ENCODE measurements at places on chromosomes 5 and 9.

- DNase-seq = peak; percentile 45
Measured at GRCh38 chr5:119166026-119166425, 95.1 kb downstream of the DMXL1 start.

DNA sequence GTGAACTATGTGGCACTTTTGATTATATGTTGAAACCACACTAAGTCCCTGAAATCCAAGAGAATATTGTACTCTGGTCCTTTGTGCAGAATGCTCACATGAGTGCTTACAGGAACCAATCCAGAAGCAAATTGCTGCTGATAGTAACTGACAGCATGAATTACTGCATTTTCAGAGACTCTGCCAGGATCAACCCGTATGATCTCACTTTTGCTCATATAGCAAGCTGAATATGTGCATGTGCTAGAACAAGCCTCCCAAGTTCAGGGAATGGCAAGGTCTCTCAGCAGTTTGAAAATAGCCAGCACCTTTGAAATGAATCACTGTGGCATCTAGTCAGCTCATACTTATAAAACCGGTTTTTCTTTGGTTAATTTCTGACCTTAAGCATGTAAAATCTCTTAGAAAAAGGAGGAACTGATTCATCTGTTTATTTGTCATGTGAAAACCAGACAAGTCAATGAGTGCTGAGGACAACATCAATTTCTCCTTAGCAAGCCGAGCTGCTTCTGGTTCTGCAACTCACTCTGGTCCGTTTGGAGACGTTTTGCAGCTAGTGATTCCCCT, 215.7 kb upstream of the ELL2 start:
- peak; percentile 67 for DNase-seq

- no peak for DNase-seq
Measured at GRCh38 chr5:143165049-143165880, 238.2 kb downstream of the NR3C1 start.

GRCh38 chr9:90002397-90003271, 397.8 kb downstream of the GADD45G start:
- no peak for DNase-seq

- no peak for DNase-seq
Measured at GRCh38 chr9:77464661-77465060, 183.5 kb downstream of the GNA14 start.

DNA sequence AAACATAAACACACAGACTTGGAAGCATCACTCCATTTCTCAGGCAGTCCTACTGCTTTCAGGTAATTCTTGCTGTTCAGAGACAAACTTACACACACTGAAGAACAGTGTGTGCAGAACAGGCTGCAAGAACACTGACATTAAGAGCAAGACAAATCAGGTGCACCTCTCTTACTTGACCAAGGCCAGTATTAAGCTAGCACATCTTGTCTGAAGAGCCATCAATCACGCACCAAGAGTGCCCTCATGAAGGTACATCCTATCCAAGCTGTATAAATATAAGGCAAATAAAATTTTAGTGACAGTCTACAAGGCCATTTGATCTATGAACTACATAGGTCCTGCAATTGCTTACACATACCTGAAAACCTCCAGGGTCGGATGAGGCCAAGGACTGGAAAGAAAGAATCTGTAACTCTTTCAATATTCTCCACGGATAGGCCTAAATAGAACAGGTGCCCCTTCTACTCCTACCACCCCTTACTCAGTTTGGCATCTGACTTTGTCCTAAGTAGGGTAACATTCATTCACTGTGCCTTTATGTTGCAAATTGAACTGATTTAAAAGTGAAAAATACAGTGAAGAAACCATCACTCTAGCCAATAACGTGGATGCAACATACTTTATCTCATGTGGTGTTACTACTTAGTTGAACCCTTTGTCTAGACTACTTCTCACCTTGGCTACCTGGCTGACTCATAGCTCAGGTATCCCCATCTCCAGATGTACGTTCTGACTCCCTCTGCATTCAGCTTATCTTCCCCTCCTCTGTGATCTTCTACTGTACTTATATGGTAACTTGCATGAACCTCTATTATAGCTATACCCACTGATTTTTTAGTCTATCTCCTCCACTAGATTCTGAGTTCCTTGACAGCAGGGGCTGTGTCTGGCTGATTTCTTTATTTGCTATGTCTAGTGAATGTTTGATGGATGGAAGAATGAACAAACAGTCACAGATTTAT, 256.3 kb downstream of the KIAA0825 start:
- no peak for DNase-seq

DNA sequence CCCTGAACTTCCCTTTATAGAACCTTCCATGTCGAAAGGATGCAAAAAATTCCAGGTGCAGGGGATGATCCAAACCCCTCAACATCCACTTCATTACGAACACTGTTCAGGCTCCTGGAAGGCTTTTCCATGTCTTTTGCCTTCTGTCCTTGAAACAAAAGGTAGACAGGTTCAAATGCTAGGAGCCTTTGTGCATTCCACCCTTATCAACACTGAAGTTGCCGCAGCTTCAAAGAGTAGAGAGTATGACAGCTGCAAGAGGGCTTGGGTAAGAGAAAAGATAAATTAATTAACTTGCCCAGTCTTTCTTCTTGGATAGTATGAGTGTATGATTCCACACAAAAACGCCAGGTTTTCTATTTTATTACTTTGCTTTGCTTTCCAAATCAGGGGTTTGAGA, 269.1 kb upstream of the MSX2 start:
- DNase-seq = no peak

DNA sequence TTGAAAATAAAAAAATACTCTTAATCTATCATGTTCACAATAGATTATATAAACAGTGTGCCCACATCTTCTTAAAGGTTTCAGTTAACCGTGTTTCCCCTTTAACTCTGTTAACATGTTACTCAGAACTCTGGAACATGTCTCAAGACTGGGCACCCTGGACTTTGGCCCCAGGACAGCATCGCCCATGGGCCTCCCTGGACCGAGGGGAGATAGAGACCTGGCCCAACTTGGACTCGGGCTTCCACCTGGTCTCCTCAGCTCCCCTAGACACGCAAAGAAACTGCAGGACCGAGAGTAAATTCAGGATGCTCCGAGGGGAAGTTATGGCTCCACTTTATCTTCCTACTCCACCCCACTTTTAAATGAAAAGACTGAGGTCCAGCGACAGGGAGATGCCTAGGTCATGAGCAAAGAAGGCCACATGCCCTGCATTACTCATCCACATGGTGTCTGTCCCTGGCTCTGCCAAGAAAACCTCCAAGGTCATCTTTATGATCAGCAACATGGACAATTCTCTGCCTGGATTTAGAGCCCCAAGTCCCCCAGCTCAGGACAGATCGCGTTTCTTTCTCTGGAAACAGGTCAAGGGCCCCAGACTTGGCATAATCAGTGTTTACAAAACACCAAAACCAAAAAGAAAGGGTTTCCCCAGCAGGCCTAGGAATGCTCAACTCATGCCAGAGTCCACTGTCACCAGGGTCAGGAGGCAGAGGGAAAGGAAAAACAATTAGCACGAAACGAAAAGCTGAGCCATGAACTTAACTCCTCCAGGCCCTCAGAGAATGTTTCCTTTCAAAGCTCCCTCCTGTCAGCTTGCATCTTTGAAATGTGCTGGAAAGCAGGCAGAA, 17.4 kb downstream of the GPX3 start:
- peak; percentile 80 for DNase-seq

DNA sequence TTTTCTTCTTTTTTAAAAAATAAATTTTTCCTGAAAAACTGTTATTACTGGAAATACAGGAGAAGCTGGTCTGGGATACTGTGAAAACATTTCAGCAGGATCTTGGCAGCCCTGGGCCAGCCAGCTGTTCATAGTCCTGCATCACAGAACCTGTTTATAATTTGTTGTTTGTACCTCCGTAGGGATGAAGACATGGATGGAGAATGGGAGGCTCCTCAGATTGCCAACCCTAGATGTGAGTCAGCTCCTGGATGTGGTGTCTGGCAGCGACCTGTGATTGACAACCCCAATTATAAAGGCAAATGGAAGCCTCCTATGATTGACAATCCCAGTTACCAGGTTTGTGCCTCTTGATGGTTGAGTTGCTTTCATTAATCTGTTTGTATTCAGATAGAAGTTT, 12.4 kb upstream of the MAML1 start:
- no peak for DNase-seq

- no peak for DNase-seq
Measured at GRCh38 chr5:124790301-124790894, 44.0 kb upstream of the ZNF608 start.

DNA sequence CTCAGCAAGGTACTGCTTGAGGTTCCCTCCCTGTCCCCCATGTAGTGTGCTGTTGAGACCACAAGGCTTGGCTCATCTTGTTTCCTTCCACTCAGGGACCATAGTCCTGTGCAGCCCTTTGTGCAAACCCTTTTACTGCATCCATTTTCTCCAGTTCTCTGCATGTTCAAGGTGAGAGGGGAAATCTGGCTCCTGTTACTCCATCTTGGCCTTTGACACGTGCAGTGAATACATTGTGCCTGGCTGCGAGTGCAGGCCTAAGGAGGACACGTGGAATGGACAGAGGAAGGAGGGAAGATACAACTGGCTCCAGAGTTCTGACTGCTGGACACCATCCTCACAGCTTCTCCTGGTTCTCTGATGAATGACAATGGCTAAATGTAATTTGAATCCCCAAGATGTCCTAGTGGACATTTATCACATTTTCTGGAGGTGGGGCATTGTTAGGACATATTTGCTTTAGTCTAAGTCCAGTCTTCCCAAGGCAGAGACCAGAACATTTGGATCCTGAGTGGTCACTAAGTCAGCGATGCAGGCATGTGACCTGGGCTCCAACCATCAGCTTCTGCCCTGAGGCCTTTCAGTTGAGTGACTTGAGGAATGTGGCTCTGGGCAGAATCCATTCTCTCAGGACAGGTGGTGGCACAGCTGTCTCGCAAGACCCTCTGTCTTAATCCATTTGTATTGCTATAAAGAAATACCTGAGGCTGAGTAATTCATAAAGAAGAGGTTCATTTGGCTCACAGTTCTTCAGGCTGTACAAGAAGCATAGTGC, 189.0 kb upstream of the DAP start:
- DNase-seq = no peak

- DNase-seq = peak; percentile 43
Measured at GRCh38 chr5:83802686-83803085, 82.0 kb upstream of the HAPLN1 start.

DNA sequence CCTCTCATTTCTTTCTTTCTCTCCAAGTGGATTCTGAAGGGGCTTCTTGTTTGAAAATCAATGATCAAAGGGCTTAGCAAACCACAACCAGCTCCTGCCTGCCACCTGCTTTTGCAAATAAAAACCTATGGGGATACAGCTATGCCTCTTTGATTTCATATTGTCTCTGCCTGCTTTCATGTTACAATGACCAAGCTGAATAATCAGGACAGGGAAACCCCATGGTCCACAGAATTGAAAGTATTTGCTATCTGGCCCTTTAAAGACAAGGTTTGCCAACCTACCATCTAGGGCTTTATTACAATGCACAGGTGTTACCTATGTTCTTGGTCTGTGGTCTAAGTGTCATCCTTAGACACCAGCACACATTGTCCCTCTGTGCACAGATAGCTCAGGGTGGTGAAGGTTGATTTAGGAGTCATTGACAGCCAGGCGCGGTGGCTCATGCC, 28.8 kb upstream of the PLIN2 start:
- no peak for DNase-seq

DNA sequence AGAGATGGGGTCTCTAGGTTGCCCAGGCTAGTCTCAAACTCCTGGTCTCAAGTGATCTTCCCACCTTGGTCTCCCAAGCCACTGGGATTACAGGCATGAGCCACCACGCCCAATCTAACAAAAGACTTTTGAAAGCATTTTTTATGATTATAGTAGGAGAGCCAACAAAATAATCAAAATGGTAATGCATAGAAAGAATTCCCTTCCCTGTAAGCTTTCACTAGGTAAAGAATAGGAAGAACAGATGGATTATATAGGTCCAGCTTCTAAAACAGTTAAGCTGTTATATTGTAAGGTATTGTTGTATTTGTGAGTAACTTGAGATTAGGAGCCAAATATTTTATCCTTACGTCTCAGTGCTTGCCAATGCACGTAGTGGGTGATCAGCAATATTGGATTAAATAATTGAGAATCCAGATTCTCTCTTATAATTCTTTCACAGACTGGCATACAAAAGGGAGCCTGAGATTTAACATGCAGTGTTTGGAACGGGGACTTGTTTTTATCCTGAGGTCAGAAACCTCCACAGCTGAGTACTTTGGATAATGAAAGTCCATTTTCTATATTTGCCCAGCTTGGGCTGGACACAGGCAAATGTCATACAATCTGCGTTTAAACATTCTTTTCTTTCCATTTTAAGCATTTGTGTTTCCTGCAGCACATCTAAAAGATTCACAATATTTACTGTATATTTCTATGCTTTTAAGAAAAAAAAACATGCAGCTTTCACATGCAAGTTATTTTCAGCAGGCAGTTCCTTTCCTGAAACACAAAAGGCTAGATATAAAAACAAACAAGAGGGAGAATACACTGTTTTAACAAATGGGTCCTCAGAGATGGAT, 238.4 kb downstream of the ARRDC3 start:
- no peak for DNase-seq

DNA sequence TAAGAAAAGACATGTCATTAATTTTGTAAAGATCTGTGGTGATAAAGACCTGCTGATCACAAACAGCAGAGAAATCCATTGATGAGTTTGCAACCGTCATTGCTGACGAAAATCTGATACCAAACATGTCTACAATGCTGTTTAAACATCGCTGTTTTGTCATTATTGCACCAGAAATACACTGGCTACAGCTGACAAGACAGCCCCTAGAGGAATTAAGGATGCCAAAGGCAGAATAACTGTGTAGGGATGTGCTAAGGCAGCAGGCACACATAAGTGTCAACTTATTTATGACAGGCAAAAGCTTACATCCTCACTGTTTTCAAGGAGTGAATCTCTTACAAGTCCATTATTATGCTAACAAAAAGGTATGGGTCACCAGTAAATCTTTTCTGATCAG, 439.3 kb downstream of the TLE1 start:
- no peak for DNase-seq

DNA sequence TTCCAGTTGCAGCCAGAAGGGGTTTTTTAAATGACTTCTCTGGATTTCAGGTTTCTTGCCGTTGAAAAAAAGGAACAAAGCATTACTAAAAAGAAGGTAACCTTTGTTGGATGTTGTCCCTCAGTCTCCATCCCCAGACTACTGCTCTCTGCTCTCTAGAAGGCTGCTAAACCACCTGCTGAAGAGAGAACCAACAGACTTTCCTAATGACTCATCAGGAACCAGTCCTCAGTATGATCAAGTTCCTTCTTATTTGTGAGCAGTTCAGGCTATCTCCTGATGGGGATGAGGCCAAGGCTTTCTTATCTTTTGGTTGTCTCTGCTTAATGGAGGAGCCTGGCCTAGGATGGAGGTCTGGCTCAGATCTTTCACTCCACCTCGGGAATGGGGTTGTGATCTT, 4.1 kb downstream of the KIF4B start:
- no peak for DNase-seq

GRCh38 chr5:137446615-137447014, 52.5 kb downstream of the SPOCK1 start:
- DNase-seq = no peak

GRCh38 chr5:154778534-154778933, 23.4 kb downstream of the LARP1 start:
- no peak for DNase-seq
